IMR-90 (cell line): ENCODE measurements at places on chromosomes 4 and X. TPM values are rescaled to one million over a fixed set of nuclear protein-coding genes. Genes with fewer than 3 reads are reported as not detected.

Gene TAF9B
- 21.5 and 35.3 TPM in 2 replicates for total RNA-seq

- DNase-seq, result no peak
Measured at GRCh38 chr4:77740480-77740879, 78.7 kb downstream of the CNOT6L start.

GRCh38 chr4:168449719-168450452, 30.4 kb downstream of the DDX60L start:
- DNase-seq, result peak; percentile 83

GRCh38 chrX:13005661-13006473, 31.0 kb downstream of the TMSB4X start:
- DNase-seq, result peak; percentile 70

DNA sequence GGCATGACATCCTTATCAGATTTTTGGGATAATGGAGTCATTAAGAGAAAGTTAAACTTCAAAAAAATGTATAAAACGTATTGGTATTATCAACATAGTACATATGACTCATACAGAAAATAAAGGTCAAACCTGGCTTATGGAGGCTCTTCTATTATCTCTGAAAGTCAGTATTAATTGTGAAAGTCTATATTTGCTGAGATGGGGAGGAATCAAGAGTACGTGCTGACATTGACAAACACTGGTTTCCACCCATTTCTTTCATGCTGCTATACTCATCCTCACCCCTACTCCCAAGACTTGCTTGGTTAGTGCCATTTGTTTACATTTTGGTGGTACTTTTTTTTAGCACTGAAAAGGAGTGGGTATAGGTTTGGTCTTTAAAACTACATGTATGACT, 30.8 kb upstream of the PLA2G12A start:
- DNase-seq, result no peak
